ENCODE measurements at places on chromosomes 6 and 20.

GRCh38 chr6:11025921-11026635 lies 18.0 kb downstream of the ELOVL2 start:
- no peak for DNase-seq

DNA sequence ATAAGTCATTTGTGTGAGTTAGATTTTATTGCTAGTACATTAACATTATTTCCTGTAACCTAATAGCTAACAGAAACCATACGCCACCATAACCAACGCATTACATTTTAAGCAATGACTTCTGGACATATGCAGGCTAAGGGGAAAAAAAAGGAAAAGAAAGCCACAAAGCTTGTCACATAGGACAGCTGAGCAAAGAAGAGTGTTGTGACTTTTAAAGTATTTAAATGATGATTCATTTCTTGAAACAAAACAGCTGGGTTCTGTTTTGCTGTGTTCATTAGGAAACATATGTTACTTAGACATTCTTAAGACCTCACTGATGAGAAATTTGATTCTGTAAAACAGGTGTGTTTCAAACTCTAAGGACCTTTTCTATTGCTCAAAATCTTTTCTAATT lies 171.4 kb downstream of the COL9A1 start:
- peak; percentile 5 for DNase-seq

- DNase-seq = no peak
These were observed 7.1 kb downstream of the SPINT3 start for GRCh38 chr20:45508068-45508886.

- no peak for DNase-seq
These were observed 70.1 kb upstream of the IYD start for GRCh38 chr6:150298676-150299075.

DNA sequence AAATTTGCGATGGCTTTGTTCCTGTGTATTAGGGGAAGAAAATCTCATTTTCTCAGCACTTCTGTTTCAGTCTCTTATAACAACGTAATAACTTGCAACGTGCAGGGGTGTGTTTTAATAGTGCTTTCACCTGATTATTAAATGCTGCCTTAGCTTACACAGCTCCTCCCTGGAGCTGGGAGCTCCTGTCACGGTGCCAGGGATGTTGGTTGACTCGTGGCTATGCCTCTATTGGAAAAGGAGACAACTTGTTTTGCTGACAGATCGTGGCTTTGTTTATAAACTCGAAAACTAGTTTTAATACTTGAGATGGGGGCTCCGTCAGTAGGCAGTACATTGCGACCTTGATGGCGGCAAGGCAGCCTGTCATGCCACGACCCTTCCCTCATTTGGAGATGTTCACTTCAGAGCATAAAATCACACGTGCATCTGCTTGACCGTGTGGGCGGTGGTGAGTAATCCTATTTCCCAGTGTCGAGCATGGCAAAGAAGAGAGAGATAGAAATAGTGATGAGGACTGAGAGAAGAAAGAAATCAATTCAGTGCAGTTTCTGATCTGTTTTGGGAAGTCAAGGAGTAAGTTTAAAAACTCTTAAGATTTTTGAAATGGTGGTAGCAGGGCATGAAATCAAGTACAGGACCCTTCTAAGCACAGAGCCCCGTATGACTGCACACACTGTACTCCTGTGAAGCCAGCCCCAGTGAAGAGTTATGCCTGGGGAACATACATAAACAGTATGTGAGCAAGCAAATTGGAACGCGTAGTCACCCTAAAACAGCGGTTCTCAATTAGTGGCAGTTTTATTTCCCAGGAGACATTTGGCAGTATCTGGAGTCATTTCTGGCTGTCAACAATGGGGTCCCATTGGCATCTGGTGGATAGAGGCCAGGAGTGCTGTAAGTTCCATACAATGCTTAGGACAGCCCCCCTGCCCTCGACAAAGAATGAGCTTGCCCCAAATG lies 147.2 kb downstream of the DOK5 start:
- DNase-seq = no peak

DNA sequence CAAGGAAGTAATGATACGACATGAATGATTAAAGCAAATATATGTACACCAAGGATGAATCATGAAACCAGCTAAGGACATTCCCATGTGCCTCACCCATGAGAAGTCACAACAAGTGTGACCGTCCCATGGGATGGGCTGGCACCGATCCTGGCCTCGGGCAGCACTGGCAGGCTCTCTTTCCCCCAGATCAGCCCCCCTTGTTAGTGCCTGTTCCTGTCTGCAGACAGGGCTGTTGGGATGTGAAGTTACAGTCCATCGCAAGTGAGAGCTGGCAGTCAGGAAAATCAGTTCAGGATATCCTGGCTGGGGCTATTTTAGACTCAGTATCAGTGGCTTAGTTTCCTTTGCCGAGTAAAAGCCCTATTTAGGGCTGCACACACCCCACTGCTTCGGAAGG lies 129.2 kb upstream of the SNX9 start:
- DNase-seq = no peak

- no peak for DNase-seq
These were observed 216.5 kb upstream of the TENT5A start for GRCh38 chr6:81969011-81969410.

- no peak for DNase-seq
These were observed 645.6 kb downstream of the MMUT start for GRCh38 chr6:48817333-48818051.

DNA sequence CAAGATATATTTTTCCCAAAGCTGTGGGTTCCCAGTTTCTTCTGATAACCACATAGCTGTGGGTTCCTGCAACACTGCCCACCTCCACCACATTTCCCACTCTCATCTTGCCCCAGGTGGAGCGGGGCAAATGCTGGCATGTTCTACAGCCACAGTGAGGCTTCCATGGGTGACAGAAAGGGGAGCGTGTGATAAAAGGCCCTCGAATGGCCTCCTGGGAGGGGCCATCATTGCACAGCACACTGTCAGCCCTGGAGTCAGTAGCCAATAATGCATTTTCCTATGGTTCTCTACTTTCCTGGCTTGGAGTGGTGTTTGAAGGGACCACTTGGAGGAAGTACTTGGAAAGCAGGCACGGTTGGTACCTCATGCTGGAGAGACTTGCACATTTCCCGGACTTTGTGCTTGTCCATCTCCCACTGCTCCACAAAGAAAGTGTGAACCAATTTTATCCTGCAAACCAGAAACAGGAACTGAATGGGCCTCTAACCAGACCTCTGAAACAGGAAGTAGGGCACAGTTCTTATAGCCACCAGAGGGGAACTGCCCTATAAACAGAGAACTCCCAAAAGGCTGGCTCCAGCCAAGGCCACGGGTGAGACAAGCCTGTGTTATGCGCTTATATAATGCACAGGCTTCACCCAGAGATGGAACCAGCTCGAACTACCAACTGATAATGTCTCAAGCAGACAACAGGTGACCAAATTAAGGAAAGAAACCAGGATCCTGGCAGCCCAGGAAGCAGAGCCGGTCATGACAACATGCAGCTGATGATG lies 8.6 kb downstream of the MAP3K5 start:
- no peak for DNase-seq

DNA sequence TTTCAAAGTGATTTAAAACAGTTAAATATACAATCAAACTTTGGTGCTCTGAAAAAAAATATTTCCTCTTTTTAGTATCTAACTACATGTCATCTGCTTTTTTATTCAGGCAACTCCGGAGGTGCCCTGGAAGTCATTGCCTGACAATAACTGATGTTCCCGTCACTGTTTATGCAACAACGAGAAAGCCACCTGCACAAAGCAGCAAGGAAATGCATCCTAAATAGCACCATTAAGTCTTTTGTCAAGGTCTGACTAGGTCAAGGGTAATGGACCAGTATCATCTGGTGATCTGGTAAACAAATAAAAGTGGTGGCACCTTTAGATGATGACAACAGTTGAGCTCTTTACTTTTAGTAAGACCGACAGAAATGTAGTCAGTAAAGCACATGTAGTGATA lies 13.2 kb downstream of the FAM229B start:
- DNase-seq = no peak

GRCh38 chr20:14142171-14142570 lies 146.9 kb downstream of the MACROD2 start:
- no peak for DNase-seq

- DNase-seq = no peak
These were observed 88.2 kb downstream of the PLG start for GRCh38 chr6:160790028-160790792.

GRCh38 chr20:18058661-18059467 lies 1.1 kb upstream of the OVOL2 start:
- no peak for DNase-seq

DNA sequence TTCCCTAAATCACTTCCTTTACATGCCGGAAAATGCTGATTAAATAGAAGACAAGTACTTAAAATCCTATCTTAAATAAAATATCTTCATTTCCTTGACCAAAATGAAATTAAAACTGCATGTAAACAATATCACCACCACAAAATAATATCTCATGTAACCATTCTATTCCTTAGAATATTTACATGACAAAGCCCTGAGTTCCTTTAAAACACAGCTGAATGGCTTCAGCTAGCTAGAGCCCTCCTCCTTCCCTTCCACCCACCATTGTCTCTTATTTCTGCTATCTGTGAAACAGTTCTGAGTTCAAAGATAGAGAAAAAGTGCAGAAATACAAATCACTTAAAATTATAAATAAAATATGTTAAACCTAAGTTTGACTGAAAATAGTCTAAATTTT lies 103.1 kb downstream of the HIVEP2 start:
- no peak for DNase-seq

DNA sequence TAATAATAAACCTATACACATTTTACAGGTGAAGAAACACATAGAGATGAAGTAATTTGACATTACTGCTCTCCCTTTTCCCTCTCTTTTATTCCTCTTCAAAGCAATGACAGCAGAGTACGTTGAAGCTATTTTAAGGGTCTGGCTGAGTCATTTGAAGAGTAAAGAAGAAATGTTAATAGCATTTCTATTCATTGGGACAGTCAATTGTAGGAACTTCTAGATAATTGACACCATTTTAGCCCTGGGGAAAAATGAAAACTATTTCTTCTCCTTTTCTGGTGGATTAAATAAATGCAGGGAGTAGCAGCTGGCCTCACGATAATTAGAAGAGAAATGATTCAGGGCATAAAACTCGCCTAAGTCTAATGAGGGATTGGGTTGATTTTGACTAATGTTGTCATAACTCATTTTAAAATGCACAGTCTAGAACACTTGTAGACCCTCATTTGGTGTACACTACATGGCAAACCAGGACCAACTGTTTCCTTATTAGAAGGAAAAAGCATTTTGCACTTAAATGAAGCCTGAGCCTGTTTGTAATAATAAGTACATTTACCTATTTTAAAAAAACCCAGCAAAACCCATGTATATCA lies 48.1 kb downstream of the RIPOR2 start:
- DNase-seq = no peak

DNA sequence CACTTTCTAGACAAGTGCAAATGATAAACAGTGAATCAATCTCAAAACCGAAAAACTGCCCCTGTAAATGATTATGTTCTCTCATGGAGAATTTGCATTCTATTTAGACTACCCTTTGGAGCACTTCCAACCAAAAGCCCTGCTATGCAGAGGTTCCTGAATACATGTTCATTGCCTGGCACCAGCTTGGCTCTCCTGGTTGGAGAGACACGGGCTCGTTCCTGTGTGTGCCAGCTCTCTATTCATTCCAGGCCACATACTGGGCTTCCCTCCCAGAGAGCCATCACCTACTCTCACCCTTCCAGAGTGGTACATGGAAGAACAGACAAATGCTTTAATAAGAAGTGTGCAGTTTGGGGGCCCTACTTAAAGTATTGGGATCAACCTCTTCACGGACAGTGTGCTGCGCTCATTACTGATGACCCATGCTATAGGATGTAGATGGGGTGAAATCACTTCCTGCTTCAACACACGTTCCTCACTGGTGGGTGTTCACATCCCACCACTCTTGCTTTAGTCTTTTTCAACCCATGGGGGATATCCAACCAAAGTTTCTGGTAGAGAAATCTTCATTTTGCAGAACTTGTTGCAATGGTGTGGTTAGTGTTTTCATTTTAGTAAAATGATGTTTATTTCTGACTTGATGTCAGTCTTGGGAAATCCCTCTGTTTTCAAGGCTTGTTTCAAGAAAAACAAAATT lies 38.5 kb upstream of the NAA20 start:
- no peak for DNase-seq

DNA sequence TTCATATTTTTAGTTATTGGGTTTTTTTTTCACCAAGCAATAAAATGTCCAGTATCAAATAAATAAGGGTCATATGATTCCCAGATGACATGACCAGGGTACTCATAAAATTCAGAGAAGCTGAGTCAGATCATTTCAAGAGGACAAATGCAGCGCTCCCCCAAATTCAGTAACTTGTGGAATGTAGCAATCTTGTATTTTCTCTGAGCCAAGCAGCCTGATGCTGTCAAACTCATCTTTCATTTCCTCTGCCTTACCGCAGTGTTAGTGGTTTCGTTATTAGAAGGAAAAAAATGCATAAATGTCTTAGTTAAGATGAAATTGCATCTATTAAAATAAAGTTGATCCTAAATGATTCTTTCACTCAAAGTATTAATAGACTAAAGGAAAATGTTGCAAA lies 57.8 kb upstream of the EDN1 start:
- peak; percentile 4 for DNase-seq

GRCh38 chr6:42783177-42783875 lies 1.5 kb downstream of the BICRAL start:
- peak; percentile 36 for DNase-seq

DNA sequence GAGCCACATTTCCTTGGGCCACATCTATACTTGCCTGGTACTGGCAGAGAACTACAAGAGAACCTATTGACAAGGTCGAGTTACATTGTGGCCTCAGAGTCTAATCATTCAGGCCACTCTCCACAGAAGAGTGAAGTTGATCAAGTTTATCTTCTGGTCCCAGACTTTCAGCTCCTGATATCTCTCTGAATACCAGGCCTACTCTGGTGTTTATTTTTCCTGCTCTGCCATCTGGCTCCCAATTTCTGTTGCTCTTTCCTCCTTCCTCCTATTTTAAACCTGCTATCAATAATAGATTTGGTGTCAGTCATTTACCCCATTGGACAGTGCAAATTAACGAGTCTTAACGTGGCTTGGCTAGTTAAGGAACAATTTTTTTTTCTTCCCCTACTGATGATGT lies 46.6 kb downstream of the SCGN start:
- DNase-seq = no peak

GRCh38 chr20:53216856-53217576 lies 244.9 kb downstream of the TSHZ2 start:
- DNase-seq = peak; percentile 40

DNA sequence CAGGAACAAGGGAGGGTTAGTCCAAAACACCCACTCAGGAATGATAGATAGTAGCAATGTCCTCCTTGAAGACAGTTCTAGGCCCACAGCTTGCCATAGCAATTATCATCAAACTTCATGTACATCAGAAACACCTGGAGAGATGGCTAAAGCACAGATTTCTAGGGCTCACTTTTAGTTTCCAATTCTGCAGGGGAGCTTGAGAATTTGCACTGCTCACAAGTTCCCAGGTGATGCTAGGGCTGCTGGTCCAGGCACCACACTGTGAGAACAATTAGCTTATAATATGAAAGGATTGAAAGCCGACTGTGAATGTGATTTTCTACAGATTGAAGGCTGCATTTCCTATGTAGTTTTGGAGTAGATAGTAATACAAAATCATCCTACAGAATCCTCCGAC lies 3.5 kb downstream of the DEFB126 start:
- no peak for DNase-seq

- DNase-seq = no peak
These were observed 378.1 kb upstream of the JARID2 start for GRCh38 chr6:14867802-14868201.
